ENCODE measurements at places on chromosomes 5 and 9. TPM values are rescaled to one million over a fixed set of nuclear protein-coding genes. Genes with fewer than 3 reads are reported as not detected.
A peak's percentile ranks its signal among the peaks of the same experiment; 100 is the strongest.

DNA sequence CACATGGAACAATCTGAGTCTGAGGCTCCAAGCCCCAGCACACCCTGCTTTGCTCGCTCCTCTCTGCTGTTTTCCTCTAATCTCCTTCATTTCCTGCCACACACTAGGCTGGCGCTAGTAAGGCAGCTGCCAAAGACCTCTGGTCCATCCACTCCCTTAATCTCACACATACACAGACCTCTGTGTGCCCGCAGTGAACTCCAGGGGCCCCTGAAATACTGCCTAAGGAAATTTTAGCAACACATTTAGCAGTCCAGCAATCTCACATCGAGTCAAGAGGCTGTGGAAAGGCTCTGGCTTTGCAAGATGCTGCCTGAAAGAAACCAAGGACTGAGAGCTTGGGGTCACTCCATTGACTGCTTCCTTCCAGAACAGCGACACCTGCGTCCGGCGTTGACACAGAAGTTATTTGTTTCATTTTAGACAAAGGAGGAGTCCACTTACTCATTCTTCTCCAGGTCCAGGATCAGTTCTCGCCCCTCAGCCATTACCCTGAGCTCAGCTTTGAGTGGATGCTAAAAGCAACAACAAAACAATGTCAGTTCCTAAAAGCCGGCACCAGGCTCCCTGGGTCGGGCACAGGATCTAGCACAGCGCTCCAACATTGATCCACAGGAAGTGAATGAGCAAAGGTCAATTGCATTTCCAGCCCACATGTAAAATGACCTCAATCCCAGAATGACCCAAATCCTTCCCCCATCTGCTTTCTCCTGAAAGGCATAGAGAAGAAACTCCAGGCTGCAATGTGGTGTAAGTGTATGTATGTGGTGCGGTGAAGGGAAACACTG lies 11.5 kb downstream of the ADAM19 start:
- peak; percentile 80 for DNase-seq

DNA sequence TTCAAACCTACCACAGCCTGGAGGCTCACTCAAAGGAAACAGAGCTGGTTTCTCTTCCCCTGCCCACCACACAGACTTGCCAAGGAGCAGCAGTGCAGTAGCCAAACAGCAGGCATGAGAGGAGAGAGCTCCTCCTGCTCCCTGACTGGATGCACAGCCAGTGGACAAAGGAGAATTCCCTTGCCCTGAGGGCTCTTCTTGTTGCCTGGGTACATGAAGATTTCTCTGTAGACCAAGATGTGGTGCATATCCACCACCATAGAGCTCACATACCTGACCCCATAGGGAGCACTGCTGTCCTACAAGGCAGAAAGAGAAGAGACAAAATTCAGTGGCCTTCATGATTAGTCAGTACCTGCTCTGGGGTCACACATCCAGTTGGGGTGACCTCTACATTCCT lies 56.3 kb upstream of the SPATA31E1 start:
- DNase-seq: peak; percentile 58

- peak; percentile 55 for DNase-seq
These were observed 337.5 kb downstream of the ZNF608 start for GRCh38 chr5:124408738-124409453.

INSL6 gene
- not detected for total RNA-seq

ARHGEF37 gene
- 0.15 TPM for total RNA-seq

SCGB3A2 gene
- total RNA-seq: not detected

DNA sequence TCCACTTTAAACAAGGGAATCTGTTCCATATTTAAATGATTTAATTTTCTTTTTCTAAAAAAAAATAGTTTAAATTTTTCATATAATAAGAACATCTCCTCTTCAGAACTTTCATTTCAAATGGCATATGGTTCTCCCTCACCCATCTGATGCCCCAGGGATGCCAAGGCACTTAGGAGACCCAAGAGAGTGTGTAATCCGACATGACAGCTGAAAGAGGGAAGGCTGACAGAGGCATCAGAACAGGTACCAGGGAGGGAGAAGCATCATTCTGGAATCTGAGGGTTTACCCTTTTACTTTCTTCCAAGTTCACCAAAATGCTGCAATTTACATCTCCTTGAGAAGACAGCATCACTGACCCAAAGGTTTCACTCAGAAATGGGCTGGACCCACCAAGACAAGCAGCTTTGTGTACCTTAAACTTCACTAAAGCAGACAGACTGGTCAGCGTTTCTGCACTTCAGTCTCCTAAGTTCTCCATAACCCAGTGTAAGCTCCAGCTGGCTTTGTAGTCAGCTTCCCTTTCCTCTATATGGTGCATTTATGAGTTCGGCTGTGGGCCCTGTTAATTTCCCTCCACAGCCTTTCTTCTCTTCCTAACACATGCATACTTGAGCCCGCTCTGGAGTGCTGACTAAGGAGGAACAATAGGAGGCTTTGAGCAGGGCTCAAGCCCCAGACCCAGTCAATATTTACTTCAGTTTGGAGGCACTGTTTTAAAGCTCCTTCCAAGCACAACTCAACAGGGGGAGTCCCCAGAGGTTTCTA lies 17.7 kb downstream of the EFNA5 start:
- DNase-seq: no peak

DNA sequence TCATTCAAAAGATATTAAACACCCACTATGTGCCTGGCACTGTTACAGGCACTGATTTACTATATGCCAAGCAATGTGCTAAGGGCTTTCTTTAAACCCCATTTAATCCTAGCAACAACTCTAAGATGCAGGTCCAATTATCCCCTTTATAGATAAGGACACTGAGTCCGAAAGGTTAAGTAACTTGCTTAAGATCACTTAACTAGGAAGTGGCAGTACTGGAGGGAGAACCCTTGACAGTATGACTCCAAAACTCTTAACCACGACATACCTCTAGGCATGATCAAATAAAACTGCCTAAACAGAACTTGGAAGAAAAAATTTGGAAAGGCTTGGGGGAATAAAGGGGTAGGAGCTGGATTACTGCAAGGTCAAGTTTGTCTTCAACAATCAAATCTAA lies 1.7 kb downstream of the RAB14 start:
- peak; percentile 46 for DNase-seq

DNA sequence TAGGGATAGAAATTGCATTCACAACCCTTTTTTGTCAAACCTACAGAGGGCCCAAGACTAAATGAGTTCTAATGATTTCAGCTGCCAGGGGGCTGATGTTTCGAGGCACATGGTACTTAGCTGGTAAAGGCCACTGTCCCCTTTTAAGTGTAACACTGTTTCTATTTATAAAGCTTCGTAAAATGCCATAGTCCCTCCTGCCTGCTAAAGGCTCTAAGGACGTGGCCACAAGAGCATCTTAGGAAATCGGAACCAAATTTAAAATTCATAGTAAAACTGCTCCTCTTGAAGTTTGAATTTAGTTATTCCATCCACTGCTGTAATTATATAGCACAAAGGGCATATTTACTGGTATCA lies 170.3 kb upstream of the WWC1 start:
- no peak for DNase-seq

GRCh38 chr5:133474851-133475590 lies 137.3 kb downstream of the FSTL4 start:
- DNase-seq: no peak

C7 gene
- 0.84 TPM for total RNA-seq

GRCh38 chr9:17380126-17380861 lies 198.6 kb upstream of the SH3GL2 start:
- no peak for DNase-seq

DNA sequence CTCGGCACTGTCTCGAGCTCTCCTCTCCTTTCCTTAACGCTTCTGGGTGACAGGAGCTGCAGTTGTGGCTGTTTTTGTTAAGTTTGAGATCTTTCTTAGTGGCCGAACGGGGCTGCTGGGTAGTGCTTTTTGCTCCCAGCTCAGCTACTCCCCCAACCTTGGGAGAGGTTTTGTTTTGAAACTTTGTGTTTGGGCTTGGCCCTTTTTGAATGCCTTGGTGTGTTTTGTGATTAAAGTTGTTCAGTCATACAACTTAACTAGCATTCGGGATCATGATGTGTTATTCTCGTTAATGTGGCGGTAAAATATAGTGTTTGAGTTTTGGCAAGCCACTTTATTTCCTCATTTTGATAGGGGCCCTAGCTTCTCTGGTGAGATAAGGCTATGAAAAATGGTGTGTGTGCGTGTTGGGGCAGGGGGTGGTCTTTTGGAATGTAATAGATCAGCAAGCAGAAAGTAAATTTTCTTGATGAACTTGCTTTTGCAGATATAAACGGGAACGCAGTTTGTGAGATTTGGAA lies 1.1 kb downstream of the KDM3B start:
- DNase-seq: no peak

DNA sequence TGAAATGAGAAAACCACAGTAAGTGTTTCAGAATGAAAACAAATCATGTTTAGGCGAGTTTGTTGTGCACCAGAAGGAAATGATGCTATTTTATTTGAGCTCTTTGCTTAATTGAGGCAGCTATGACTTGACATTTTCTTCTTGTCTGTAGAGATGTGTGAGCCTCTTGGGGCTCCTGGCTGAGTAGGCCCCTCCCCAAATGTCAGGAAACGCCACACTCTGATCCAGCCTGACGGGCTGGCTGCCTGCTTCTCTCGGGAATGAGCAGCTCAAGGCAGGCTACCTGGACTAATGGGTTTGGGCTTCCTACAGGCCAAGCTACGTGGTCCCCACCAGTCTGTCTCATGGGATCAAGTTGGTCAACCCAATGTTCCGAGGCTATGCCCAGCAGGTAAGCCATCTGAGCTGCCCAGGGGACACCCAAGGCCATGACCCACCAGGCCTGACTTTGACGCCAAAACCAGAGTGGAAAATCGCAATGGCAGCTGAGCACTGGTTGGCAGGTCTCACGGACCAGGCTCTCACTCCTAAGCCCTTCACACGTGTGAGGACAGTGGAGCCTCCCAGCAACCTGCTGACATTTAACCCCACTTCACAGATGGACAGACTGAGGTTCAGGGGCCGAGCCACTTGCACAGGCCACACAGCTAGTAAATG lies 29.9 kb downstream of the USP20 start:
- no peak for DNase-seq

- no peak for DNase-seq
These were observed 1711.9 kb upstream of the CDH9 start for GRCh38 chr5:28750251-28750650.

- no peak for DNase-seq
These were observed 55.0 kb upstream of the CDH12 start for GRCh38 chr5:22908129-22908528.

DNA sequence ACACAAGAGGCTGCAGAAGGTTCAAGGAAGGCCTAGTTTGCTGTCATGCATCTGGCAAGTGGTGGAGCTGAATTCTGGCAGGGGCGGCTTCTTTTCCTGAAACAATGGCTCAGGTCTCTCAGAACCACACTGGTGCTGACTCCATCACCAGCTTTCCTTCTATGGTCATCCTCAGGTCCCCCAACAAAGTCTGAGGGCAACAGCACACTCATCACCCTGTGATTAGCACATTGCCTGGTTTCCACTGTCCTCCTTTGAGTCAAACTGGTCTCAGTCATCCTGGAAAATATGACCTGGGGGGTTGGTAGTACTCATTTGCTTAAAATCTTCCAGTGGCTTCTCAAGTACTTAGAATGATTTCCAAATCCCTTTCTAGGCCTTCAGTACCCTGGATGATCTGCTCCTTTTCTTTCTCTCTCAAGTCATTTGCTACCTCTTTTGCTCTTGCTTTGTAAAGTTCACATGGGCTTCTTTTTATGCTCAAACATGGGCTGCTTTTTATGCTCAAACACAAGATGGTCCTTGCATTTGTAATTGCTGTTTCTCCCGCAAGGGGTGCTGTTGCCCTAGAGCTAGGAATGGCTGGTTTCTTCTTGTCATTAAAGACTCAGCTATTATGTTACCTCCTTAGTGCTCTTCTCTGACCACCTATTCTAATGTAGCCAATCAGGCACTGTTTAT lies 144.9 kb downstream of the ALDH1A1 start:
- DNase-seq: peak; percentile 18

Data from M059J (cell line).